Heart left ventricle (tissue), 16 donors: ENCODE measurements at places on chromosomes 16 and 17. TPM values are rescaled to one million over a fixed set of nuclear protein-coding genes. Genes with fewer than 3 reads are reported as not detected.

GRCh38 chr16:49049191-49049590 lies 232.4 kb downstream of the CBLN1 start:
- DNase-seq, result no peak

- DNase-seq, result no peak
Measured at GRCh38 chr16:24689128-24689527, 40.3 kb upstream of the TNRC6A start.

DNA sequence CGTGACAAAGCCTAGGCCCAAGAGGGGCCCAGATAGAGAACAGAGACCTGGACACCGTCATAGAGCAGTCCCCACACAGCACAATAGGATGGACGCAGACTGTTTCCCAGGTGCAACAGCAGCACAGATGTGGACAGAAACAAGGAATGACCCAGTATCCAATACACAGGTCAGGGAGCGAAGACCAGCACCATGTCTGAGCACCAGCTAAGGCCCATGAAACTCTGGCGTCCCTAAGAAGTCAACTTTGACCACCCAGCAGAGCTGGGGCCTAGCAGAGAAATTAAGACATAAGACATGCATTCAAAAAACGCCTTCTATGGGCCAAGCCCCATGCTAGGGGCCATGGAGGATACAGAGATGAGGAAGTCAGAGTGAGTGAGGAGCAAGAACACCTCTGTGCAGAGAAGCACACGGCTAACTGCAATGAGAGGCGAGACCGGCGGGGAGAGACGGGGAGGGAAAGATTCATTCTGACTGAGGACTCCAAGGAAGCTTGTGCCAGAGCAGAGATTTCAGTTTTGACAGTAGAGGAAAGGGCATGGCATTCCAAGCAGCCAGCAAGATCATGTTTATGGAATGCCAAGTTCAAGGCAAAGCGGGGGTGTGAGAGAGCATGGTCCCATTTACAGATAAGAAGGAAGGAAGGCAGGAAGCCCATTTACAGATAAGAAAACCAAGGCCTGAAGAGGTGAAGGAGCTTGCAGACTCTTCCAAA lies 50.8 kb downstream of the PITPNM3 start:
- DNase-seq, result no peak

The TPSG1 gene
- polyA plus RNA-seq, result not detected

The MYH1 gene
- not detected for polyA plus RNA-seq
